ENCODE measurements at places on chromosomes 11 and 22.

DNA sequence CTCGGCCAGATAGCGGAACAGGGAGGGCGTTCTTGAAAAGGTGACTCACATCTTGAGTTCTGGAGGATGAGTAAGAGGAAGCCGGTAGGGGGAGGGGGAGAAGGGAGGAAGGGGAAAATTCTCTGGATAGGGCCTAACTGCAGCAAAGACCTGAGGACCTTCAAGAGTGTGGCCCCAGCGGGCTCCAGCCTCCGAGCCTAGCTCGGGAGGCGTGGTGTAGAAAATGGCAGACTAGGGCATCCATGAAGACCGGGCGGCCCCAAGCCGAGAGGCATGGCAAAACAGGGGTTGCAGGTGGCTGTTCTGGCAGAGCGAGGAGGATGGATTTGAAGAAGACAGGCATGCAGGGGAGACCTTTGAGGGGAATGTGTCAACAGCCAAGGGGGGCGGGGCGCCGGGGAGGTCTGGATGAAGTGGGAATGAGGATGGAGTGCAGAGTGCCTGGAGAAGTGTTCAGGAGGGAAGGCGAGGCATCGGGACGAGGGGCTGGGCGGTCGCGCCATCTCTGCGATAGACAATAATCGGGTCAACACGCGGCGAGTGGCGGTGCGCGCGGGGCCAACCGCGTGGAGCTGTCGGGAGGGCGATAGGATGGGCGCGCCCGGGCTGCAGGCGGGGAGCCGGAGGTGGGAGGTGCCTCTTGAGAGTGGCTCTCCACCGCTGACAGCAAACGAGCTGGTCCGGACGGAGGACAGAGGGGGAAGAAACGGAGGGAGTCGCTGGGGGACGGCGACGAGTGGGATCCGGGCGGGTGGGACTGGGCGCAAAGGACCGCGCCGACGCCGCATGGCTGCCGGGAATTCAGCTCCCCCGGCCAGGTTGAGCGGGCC, 40.0 kb upstream of the CREB3L1 start:
- peak; percentile 56 for DNase-seq

- DNase-seq: no peak
Observed at GRCh38 chr11:68891351-68891948, 12.2 kb downstream of the MRPL21 start.

DNA sequence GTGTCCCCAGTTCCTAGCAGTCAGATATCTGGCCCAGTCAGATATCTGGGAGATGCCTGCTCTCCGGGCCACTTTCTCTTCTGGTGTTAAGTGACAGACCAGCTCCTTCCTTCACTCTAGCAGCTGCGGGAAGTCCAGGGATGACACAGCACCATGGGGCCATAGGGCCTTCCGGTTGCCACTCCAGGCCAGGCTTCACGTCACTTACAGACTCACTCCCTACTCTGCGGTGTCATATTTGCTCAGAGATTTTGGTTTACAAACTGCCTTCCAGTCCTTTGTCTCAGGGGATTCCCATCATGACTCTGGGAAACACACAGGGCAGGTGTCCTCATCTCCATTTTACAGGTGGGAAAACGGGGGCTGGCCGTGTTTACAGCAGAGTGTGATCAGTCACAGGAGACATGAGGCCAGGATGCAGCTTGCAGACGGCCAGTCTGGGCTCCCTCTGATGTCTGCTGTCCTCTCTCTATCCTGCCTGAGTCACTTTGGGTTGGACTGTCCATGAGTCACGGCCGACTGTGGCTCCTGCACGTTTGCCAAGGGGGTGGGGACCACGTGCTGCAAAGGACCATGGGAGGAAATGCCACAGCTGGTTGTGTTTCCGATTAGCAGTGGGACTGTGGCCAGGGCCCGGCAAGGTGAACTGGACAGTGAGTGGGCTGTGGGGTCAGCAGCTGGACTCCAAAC, 8.2 kb upstream of the TBC1D22A start:
- DNase-seq: peak; percentile 66

DNA sequence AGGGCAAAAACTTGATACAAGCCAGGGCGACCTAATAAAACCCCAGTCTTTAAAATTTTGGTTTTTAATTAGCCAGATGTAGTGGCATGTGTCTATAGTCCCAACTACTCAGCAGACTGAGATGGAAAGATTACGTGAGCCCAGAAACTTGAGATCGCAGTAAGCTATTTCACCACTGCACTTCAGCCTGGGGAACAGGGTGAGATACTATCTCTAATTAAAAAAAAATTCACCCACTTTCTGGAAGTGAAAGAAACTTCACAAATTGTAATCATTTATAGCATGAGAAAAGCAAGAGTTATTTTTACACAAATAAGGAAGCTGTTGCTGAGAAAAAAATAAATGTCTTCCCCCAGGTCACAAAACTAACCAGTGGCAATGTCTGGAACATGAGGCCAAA, 882 bp upstream of the GLYATL2 start:
- DNase-seq: no peak

DNA sequence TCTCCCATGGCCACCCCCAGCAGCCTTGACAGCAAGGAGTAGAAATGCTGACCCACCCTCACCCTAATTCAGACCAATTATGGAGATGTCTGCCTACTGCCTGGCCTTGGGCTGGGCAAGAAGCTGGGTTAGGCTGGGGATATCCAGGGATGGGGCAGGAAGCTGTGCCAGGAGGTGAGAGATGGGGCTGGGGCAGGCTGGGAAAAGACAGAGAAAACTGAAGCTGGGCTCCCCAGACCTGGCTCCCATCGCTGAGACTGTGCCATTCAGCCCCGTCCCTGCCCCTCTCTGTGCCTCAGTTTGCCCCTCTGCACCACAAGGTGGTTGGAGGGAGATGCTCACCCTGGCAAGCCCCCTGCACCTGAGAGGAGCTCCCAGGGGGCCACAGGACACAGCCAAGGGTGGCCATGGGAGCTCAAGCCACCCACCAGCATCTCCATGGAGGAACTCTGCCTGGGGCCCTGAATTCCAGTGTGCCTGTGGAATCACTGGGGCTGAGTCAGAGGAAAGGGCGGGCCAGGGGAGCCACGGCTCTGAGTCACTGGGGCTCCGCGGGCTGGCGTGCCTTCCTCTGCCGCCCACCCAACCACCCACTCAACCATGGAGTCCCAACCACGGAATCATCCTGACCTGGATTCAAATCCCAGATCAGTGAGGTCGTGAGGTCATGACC, 6.0 kb upstream of the CARD10 start:
- no peak for DNase-seq

DNA sequence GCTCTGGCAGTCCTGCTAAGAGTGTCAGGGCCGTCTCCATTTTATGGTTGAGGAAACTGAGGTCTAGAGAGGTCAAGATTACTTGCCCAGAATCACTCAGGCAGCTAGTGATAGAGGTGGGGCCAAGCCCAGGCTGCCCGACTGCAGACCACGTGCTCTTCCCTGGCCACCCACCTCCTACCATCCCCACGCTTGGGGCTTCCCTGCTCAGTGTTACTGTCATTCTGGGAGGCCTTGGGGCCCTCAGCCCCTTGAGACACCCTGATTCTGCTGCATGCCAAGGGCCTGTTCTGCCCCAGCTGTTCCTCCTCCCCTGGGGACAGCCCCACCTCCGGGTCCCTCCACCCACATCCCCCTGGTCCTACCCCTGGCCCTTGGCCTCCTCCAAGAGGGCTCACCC, 17.2 kb upstream of the TAB1 start:
- DNase-seq: no peak

- DNase-seq: peak; percentile 90
Observed at GRCh38 chr22:38398609-38399461, 56.2 kb downstream of the KCNJ4 start.

DNA sequence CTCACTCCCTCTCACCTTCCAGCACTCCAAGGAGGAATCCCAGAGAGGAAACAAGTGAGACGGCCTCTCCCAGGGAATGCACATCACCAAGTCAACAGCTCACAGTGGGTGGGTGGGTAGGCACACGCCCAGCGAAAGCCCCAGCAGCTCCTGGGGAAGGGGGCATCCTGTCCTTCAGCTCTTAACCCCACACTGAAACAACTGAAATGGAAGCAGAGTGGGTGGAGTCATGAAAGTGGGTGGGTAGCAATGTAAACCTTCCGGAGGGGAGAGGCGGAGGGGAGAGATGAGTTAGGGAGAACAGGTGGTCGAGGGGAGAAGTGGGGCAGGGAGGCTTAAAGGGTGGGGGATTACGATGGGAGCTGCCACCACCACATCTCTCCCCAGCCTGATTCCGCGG, 5.4 kb downstream of the MCHR1 start:
- peak; percentile 46 for DNase-seq

GRCh38 chr22:23353004-23353403, 172.7 kb downstream of the BCR start:
- DNase-seq: no peak

GRCh38 chr22:40243891-40244290, 66.2 kb downstream of the TNRC6B start:
- DNase-seq: peak; percentile 36

GRCh38 chr11:69465236-69466000, 16.0 kb upstream of the LINC01488 start:
- no peak for DNase-seq

- no peak for DNase-seq
Observed at GRCh38 chr11:1388763-1389102, 1.0 kb upstream of the BRSK2 start.

- no peak for DNase-seq
Observed at GRCh38 chr11:44003736-44004451, 43.9 kb upstream of the ACCSL start.

DNA sequence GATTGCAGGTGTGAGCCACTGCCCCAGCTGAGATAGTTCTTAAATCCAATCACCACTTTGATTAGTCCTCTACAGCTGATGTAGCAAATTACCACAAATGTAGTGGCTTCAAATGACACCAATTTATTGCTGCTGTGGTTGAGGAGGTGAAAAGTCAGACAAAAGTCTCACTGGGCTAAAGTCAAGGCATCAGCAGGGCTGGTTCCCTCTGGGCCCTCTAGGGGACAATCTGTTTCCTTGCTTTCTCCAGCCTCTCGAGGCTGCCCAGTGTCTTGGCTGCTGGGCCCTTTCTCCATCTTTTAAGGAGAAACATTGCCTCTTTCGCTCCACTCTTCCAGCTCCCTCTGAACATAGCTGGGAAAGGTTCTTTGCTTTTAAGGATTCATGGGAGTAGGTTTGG, 50.5 kb upstream of the SHANK2 start:
- DNase-seq: no peak

Measured in CD4-positive, alpha-beta T cell treated with Interleukin-17A for 4 hours (primary cell).